Stimulated activated CD8-positive, alpha-beta memory T cell treated with anti-CD3 and anti-CD28 coated beads, Interleukin-2, amount 100 ng/mL, for 1 hour (primary cell): ENCODE measurements at places on chromosomes 2 and 18.

- no peak for DNase-seq
Measured at GRCh38 chr2:101300836-101301235, 7.7 kb downstream of the RNF149 start.

DNA sequence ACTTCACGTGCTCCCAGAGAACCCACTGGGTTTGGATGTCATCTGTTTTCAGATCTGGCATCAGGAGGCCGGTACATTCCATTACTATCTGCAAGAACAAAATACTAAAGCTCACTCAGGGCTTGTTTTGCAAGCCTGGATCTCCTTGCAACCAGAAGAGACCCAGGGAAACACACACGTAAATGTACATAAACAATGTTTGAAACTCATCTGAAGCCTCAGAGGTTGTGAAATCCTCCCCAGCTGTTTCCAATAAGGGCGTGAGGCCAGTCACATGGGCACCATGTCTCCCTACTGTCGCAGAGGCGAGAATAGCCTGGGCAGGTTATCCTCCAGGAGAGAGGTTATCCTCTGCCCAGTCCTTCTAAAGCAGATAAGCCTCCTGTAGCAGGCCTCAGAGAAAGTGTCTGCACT, 186.9 kb downstream of the GFPT1 start:
- DNase-seq: no peak

GRCh38 chr18:12309683-12310198, 1.7 kb downstream of the TUBB6 start:
- no peak for DNase-seq

DNA sequence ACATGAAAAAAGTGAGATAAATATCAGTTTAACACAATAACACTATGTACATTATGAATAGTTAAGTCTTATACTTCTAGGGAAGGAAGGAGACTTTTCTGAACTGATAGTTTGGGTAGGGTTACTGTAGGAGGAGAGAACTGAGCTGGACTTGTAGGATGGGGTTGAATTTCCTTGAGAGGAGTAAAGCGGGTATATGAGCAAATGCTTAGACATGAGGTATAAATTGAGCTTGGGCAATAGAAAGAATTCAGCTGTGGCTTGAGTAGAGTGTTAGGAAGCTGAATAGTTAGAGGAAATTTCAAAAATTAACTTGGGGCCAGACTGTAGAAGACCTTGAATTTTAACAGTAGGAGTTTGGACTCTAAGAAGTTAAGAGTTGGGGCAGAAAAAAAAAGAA, 45.1 kb downstream of the LCLAT1 start:
- no peak for DNase-seq

GRCh38 chr18:14085770-14086457, 46.3 kb downstream of the ZNF519 start:
- no peak for DNase-seq
